ENCODE measurements at places on chromosomes 7 and 10.

GRCh38 chr10:123517426-123517825, 148.7 kb upstream of the GPR26 start:
- no peak for DNase-seq

GRCh38 chr10:95661818-95662217, 5.3 kb upstream of the ALDH18A1 start:
- DNase-seq: no peak

DNA sequence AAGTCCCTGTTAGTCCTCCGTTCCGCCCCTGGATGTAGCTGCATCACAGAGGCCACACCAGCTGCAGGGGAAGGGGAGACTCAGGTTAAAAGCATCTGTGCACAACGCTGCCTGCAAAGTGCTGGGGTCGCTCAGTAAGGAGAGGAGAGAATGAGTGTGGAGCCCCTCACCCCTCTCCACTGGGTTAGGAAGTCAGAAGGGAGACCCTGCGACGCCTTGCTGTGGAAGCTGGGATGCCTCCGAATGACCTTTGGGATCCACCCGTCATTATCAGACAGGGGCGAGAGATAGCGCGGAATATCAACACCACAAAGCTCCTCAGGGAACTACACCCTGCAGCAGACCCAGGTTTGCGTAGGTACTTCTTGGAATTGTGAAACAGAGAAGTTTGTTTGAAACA, 167.7 kb upstream of the SHH start:
- no peak for DNase-seq

DNA sequence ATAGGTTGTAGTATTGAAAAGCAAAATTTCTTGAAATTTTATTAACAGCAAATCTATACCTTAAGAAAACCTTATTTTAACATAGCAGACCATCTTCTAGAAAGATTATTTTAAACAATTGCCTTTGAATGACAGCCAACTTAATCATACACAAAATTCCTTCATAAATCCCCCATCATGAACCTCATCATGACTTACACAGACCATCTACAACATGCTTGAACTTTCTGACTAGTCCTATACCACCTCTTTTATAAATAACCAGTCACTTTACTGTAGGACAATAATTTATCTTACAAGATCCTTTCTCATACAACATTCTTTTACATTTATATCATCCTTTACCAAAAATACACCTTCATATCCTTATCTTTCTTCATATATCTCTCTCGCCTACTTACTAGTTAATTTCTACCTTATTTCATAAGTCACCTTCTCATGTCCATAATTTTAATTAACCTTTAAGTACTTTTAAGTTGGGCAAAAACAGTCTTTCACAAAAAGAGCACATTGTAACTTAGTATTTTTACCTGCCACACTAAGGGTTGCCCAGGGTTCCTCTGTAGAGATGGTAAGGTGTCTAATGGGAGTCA, 16.6 kb upstream of the PTN start:
- peak; percentile 2 for DNase-seq

DNA sequence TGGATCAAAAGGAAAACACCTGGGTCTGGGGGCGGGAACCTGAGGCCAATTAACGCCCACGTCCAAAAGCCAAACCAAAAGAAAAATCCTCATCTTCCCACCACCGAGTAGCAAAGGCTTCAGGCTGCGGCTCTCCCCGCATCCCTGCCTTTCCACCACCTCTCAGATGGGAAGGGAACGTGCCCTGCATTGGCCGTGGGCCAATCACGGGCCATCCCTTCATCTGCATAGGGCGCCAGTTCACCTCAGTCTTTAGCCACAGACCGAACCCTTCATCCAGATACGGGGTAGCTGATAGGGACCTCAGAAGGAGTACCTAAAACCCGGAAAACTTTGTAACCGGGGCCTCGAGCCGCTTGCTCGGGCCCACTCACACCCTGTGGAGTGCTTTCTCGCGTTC, 626 bp downstream of the PRPF18 start:
- peak; percentile 11 for DNase-seq

- DNase-seq: no peak
These were observed 509.4 kb downstream of the PTPRN2 start for GRCh38 chr7:158077934-158078910.

- DNase-seq: peak; percentile 16
These were observed 116.6 kb downstream of the CREB5 start for GRCh38 chr7:28528899-28529298.

DNA sequence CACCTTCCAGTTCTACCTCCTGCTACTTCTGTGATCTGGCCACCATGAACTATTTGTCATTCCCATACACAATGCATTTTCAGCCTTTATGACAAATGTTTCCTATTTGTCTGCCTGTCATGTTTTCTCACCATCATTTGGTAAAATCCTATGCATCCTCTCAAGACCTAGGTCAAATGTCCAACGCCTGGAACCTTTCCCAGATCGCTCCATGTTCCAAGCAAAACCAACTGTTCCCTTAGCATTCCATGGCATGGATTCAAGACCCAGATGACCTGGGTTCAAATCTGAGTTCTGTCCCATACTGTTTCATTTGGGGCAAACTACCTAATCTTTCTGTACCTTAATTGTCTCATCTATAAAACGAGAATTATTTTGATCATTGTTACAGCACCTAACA, 98.9 kb downstream of the USP6NL start:
- no peak for DNase-seq

DNA sequence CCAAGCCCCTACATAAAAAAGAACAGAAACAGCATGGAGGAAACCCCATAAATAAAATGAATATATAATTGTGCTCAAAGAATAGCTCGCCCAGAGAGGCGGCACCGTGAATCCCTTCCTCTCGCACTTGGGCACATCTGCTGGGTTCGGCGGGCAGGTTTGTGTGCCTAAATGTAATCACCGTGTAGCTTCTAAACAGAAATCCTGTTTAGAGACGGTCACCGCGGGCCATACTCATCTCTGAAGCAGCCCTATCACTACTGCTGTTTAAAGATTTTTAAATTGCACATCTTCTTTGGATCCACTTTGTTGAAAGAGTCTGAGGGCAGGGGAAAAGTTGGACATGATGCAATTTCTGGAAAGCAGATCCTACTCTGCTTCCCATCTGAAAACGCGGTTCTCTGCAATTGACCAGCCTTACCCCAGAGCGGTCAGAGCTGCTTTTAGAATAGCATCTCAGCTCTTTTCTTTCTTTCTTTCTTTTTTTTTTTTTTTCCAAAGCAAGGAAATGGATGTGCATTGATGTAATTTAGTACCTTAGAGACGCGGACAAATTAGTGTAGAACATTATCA, 6.4 kb downstream of the DRGX start:
- no peak for DNase-seq

DNA sequence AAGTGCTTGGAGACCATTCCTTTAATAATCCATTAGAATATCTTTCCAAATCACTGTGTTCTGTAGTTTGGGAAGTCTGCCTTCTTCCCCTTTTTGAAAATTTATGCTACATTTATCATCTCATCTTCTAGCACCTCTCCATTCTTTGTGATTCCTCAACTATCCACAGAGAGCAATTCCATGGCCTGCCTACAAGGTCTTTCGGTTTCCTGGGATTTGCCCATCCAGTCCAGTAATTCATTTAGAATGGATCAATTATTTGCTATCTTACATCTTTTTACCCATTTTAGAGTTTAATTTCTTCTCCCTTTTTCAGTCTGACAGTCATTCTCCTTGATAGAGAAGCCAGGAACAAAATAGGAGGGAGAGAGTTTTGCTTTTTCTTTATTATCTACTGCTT, 179.8 kb downstream of the ST7 start:
- peak; percentile 21 for DNase-seq

DNA sequence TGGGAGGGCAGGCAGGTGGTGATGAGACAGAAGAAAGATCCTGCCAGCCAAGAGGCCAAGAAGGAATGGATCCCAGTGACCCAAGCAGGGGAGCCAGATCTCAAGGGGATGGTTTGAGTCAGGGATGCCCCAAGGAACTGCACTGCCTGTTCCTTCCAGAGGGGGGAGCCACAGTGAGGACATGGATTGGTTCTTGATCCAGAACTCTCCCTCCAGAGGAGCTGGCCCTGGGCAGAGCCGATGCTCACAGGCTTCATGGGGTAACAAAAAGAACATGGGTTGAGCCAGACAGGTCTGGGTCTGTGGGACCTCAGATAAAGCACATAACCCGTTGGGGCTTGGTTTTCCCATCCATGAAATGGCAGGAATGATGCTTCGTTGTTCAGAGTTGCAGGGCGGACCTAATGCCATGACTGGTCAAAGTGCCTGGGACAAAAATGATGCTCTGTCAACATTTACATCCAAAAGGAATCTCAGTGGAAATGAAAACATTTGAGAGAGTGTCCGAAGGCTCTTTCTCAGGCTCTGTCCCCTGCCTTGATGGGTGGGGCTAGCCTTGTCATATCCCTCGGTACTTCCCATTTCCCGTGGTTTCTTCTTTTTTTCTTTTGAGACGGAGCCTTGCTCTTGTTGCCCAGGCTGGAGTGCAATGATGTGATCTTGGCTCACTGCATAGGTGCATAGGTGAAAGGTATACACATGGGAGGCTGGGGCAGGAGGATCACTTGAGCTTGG, 4.7 kb upstream of the DENND2A start:
- no peak for DNase-seq

- DNase-seq: no peak
These were observed 1.5 kb downstream of the IFIT1 start for GRCh38 chr10:89393898-89394297.

GRCh38 chr10:98410135-98410743, 4.7 kb downstream of the PYROXD2 start:
- no peak for DNase-seq
